Stimulated activated naive CD4-positive, alpha-beta T cell (primary cell): ENCODE measurements at places on chromosomes 6 and 20.
A peak's percentile ranks its signal among the peaks of the same experiment; 100 is the strongest.

DNA sequence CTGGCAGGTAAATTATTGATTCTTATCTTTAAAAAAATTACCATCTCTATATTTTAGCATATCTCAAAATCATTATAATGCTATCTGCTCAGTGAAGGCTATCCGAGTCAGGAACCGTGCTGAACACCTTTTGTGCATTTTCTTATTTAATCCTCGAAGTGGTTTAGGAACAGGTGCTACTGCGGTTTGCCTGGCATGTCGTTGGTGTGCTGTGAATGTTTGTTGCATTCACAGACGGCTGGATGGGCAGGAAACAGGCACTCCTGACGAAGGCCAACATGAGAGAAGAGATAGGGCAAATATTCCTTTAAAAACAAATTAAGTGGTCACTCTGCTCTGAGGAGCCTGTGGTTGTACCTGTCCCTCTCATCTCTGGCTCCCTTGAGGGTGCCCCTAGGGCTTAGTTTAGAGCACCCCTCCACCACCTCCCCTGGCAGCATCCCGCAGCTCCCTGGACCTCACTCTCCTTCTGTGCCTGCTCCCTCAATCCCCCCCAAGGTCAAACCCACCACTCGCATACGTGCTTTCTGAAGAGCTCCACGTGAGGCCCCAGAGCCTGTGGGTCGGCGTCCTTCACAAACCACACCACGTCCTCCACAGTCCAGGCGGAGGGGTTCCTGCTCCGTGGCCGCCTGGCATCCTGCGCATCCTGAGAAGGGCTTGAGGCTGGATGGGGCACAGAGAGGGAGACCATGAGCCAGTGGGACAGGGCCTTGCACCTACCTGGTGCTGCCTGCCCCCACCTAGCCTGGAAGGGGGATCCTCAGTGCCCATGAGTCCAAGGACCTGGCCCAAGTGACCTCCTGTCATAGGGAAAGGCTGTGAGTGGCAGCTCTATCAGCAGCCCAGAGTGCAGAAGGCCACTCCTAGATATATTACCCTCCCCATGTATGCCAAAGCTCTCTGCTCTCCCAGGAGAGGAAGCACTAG is 116.5 kb downstream of the SCML4 start:
- no peak for DNase-seq

GRCh38 chr6:27333642-27334040 is 21.6 kb upstream of the POM121L2 start:
- DNase-seq, result no peak

DNA sequence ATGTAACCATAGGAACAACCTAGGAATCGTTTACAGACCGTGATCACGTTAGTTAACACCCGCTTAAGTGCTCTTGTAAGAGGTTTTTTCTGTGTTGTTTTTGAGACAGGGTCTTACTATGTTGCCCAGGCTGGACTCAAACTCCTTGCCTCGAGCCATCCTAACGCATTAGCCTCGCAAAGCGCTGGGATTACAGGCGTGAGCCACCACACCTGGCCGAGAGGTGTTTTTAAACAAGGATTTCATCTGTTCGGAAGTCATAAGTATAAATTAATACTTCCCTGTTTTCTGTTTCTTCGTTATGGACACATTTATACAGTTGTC is 727 bp downstream of the MRS2 start:
- DNase-seq, result no peak

- peak; percentile 77 for DNase-seq
Observed at GRCh38 chr6:35583893-35584688, 71.4 kb upstream of the TULP1 start.

DNA sequence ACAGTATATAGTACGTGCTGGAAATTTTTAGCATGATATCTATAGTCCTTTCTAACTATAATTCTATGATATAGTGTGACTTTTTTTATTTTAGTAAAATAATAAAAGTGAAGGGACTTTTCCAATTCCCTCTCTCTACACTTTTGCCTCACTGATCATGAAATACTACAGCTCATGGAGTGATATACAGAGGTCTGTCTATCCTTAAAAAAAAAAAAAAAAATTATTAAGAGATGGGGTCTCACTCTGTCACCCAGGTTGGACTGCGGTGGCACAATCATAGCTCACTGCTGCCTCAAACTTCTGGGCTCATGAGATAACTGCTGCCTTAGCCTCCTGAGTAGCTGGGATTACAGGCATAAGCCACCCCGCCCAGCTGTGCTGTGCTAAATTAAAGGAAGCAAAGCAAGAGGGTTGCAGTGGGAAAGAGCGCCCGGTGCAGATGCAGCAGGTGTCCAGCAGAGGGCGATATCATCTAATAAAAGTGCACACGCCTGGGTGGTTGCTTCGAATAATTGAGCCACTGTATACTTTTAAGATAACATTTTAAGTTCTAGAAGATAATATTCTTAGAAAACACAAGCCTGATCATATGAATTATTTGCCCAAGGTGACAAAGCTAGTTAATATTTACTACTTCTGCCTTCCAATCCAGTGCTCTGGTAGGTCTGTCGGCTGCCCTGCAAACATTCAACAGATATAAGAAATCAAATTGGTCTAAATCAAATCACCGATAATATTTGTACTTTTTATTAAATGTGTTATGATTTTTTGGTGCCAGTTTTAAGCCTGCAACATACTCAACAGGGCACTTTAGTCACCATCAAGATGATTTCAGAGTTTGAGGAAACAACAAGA is 94.9 kb upstream of the NT5E start:
- peak; percentile 22 for DNase-seq

DNA sequence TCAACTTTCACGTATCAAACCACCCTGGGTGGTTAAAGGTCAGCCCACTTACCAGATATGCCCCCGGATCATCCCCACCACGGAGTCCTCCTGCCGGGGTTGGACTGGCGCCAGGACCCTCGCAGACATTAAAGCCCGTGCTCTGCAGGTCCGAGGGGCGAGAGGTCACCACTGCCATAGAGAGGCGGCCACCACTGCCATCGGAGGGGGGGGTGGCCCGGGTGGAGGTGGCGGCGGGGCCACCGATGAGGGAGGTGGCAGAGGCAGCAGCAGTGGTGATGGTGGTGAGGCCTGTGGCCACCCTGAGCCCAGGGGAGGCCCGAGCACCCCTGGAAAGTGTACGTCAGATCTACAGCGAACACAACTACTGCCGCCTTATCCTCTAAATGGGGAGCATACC is 76.3 kb downstream of the ASXL1 start:
- no peak for DNase-seq

GRCh38 chr6:163991321-163991720 is 576.8 kb downstream of the QKI start:
- no peak for DNase-seq

DNA sequence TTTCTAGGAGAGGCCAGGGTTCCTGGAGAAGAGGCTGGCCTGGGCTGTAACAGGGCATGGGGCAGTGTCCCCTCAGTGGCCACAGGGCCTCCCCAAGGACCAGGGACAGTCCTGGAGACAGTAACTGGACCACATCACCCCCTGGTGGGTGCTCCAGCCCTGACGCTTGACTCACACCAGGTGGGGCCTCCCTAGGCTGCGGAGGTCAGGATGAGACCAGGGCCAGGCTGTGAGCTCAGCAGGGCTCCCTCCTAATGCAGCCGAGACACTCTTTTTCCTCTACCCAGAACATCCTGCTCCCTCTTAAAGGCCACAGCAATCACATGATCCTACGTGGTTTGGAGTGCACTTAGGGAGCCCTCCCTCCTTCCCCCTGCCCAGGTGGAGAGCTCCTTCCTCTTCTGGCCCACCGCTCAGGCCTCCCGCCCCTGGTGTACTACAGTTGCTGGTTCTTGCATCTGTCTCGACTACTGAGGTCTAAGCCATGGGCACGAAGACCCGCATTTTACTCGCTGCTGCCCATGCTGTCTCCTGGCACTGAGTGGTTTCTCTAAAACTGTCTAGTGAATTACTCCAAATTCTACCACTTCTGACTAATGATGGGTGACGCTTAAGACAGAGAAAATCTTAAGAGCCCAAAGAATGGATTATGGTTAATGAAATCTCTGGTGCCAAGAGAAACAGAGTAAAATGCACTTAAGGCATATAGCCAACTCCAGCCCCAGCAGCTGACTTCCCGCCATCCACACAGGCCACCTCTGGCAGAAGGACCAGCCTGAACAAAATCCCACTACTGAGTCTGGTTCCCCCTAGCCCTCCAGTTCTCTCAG is 166.1 kb upstream of the CST7 start:
- DNase-seq, result no peak

- DNase-seq, result no peak
Observed at GRCh38 chr20:57830515-57830895, 120.7 kb upstream of the PMEPA1 start.

GRCh38 chr6:43799551-43800297 is 29.7 kb downstream of the VEGFA start:
- no peak for DNase-seq

DNA sequence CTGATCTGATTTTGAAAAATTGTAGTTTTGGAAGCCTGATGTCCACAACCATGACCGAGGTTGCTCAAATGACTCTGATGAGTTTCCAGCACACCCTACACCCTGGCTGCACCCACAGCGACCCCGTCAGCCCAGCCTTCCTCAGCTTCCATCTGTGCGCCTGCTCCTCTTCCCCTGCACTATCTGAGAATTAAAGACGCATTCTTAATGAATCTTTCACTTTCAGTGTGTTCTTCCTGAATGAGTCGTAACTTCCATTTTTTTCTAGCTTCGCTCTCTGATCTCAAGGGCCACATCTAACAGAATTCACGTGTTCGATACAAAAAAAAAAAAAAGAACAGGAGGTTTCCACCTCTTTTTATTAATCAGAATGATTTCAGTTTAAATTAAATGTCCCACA is 21.3 kb upstream of the RREB1 start:
- peak; percentile 25 for DNase-seq

DNA sequence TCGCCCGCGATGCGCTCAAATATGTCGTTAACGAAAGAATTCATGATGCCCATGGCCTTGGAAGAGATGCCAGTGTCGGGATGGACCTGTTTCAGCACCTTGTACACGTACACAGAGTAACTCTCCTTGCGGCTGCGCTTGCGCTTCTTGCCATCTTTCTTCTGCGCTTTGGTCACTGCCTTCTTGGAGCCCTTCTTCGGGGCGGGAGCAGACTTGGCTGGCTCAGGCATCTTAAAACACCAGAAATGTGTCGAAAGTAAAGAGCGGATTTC is 36.4 kb downstream of the HFE start:
- DNase-seq, result peak; percentile 97

GRCh38 chr6:3636060-3636459 is 115.5 kb downstream of the PXDC1 start:
- no peak for DNase-seq

- no peak for DNase-seq
Observed at GRCh38 chr6:161583584-161583983, 309.7 kb upstream of the AGPAT4 start.

GRCh38 chr20:17884307-17885003 is 84.1 kb downstream of the SNX5 start:
- no peak for DNase-seq

- DNase-seq, result no peak
Observed at GRCh38 chr6:3776881-3777507, 25.5 kb upstream of the PXDC1 start.

- DNase-seq, result no peak
Observed at GRCh38 chr20:13772529-13772928, 12.2 kb downstream of the ESF1 start.

DNA sequence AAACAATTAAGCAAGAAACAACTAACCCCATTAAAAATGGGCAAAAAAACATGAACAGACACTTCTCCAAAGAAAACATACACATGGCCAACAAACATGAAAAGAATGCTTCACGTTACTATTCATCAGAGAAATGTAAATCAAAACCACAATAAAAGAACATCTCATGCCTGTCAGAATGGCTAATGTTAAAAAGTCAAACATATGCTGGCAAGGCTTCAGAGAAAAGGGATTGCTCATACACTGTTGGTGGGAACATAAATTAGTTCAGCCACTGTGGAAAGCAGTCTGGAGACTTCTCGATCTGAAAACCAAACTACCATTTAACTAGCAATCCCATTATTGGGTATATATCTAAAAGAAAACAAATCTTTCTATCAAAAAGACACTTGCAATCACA is 217.5 kb downstream of the TINAG start:
- DNase-seq, result no peak

GRCh38 chr20:26209171-26209941 is 512.7 kb upstream of the ZNF337 start:
- DNase-seq, result no peak

DNA sequence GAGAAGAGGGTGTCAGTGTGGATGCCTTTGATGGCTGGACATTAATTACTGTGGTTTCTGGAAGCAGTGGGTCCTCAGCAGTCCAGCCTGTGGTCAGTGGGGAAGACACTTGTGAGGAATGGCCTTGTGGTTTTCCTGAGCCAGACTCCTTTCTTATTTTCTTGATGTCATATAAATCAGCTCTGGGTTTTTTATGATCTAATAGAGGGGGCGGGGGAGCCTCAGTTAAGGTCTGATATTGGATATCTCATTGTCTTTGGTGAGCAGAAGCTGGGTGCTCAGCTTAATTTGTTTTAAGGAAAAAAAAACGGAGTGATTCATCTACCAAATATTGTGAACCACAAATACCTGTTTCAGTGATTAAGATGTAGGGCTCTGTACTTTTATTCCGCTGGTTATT is 62.1 kb downstream of the OTOR start:
- DNase-seq, result no peak

DNA sequence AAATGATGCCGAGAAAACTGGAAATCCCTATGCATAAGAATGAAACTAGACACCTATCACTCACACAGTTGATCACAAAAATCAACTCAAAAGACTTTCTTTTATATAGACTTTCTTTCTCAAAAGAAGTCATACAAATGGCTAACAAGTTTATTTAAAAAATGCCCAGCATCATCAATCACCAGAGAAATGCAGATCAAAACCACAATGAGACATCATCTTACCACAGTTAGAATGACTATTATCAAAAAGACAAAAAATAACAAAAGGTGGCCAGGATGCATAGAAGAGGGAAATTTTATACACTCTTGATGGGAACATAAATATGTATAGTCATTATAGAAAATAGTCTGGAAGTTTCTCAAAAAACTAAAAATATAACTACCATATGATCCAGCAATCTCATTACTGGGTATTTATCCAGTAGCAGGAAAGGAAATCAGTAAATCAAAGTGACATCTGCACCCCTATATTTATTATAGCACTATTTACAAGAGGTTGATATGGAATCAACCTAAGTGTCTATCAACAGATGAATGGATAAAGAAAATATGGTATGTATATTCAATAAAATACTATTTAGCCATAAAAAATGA is 3.4 kb upstream of the RNF217 start:
- no peak for DNase-seq
